ENCODE measurements at places on chromosomes 1 and 21.

GRCh38 chr1:25927521-25928265, 21.5 kb upstream of the STMN1 start:
- DNase-seq = no peak

GRCh38 chr21:45280178-45280821, 7.4 kb downstream of the POFUT2 start:
- no peak for DNase-seq

GRCh38 chr1:198597690-198598430, 41.0 kb upstream of the PTPRC start:
- DNase-seq = no peak

DNA sequence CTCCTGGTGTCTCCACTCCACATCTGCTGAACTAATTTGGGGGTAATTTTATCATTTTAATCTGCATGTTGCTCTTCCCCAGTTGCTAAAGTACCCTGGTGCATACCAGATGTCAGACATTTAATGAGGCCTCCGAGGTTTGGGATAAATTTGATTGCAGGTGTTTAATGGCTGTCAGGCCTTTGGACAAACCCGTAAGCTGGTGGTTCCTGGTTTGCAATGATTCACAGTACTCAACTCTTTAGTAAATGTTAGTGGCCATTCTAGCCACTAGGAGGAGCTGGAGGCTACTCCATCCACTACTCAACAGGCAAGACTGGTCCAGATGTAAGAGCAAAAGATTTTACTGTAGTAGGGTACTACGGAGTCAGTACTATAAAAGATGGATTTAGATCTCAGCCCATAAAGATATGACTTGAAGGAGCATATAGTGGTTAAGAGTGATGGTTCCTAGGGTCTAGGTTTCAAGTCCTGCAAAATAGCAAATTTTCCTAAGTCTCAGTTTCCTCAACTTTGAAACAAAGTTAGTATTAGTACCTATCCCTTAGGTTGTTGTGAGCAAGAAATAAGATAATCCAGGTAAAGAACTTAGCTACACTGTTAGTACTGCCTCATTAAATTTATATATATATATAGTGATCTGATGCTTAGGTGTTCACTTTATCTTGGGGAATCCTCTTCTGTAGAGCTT, 132.8 kb downstream of the SNX7 start:
- peak; percentile 55 for DNase-seq

GRCh38 chr1:197210426-197210825, 57.6 kb upstream of the CRB1 start:
- DNase-seq = no peak

DNA sequence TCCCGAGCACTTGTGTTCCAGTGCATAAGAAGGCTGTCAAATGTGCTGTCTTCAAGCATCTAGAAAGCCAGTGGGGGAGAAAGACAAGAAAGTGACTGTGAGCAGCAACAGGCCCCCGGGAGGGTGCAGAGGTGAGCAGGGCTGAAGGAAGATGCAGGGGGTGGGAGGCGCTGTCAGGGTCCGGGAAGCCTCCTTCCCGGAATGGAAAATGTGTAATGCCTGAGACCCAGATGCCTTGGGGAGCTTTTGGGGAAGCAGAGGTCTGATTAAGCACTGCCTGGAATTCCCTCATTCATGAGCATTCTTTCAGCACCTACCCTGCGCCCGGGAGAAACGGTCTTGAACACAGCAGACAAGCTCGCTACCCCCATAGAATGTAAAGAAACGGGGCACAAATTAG, 1.3 kb downstream of the NPHP4 start:
- DNase-seq = no peak

DNA sequence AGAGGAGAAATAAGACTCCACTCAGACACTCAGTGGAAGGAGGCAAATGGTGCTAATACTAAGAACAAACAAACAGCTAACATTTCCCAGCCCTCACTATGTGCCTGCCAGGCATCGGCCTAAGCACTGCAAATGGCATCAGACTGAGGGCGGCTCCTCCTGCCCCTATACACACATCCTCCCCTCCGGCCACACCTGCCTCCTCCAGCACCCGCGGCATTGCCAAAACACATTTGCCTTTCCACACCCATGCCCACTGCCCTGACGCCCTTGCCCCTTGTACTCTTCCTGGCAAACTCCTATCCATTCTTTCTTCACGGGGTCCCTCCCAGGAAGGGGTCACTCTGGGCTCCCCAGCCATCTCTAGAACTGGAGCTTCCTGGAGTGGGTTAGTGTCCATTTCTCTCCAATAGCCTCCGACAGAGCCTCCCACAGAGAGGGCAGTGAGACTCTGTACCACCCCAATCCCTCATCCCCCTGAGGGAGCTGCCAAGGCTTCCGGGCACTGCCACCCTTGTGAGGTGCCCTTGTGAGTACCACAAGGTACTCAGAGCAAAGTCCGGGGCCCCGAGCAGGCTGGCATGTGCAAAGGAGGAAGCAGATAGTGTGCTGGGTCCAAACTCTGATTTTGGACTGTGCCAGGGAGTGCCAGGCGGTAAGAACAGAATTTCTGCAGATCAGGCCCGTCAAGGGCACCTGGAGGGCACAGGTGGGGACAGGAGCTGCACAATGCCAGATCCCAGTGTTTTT, 959 bp downstream of the AKR7A3 start:
- no peak for DNase-seq

- DNase-seq = no peak
Observed at GRCh38 chr1:15400627-15401026, 9.1 kb upstream of the EFHD2 start.

- no peak for DNase-seq
Observed at GRCh38 chr1:172770071-172770470, 111.2 kb downstream of the FASLG start.

DNA sequence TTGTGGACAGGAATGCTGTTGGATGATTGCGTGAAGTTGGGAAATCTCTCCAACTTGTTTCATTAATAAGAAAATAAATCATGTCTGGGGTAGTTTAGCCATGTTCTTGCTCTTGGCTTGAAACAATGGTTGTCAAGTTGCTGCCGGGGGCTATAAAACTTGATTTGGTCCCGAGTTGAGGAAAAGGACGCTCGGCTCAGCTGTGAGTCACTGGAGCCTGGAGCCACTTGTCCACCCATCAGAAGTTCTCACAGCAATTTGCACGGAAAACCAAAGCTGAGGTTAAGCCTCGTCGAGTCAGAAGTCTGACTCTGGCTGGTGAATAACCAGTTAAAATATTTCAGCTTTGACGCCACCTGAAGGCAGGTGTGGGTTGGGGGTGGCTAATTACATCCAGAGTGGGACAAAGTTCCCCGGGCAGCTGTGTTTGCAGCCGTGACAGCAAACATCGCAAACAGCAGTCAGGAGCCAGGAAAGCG, 19.7 kb upstream of the RIPK4 start:
- no peak for DNase-seq

DNA sequence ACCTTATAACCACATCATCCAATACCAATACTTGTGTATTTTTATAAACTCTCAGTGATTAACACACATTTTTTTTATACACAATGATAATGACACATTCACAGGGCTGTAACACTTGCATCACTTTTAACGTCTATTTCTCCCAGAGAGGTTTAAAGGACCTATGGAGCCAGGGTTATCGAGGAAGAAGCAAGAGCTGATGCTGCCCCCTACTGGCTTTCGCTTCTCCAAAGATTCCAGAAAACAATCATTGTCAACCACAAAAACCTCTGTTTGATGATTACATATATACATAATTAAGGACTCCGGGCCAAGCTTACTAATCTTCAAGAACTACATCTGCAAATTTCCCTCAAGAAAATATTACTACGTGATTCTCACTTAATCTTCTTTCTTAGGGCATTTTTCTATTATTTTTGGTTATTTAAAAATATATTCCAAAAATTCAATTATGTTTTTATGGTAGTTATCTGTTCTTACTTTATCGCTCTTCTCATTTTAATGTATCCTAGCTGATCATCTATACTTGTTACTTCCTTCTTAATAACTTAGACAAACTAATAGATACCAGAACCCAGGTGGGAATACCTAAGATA, 214.5 kb downstream of the VAV3 start:
- peak; percentile 71 for DNase-seq

- DNase-seq = no peak
Observed at GRCh38 chr1:165153182-165153581, 203.3 kb downstream of the LMX1A start.

DNA sequence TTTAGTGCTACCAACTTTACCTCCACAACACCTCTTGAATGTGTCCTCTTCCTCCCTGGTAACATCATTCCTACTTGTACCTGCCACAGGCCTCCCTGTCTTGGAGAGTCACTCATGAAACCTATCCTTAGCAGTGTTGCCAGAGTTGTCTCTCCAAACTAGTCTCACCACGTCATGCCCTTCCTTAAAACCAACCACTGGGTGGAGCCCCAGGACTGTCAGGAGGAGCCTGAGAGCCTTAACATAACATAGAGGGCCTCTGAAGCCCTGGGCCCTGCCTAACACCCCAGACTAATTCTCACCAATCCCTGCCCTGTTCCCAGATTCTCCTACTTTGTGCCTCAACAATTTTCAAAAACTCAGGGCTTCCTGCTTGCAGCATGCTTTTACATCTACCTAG, 65.3 kb downstream of the ZNF697 start:
- peak; percentile 41 for DNase-seq

DNA sequence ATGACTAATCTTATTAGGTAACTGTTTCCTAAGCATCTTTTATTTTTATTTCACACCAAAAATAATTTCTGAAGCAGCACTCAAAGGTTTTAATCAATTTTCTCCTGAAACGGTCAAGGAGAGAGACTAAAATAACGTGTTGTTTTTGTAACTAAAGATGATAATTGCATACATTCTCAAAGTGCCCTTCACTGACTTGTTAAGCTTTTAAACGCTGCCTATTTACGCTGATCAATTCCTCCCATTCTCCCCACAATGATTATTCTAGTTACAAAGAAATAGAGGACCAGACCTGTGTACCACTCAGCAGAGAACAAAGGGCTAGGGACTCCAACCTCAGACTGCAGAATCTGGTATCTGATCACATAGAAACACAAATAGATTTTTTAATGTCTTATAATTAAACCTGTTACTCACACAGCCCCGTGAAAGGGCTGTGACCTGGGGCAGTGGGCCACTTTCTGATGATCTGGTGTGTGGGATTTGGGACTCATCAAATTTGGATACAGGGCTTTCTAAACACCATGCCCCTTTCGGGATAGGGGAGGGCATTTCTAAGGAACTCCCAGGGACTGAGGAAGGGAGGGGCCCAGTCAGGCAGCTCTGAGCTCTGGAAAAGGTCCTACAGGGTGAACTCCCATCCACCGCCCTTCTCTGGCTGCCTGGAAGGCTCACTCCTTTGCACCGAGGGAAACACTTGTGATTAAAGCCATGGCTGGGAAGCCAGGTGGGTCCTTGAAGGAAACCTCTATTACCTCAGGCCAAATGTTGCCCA, 65.2 kb downstream of the BCAR3 start:
- no peak for DNase-seq

- no peak for DNase-seq
Observed at GRCh38 chr1:1359664-1360468, 1.5 kb upstream of the MXRA8 start.

DNA sequence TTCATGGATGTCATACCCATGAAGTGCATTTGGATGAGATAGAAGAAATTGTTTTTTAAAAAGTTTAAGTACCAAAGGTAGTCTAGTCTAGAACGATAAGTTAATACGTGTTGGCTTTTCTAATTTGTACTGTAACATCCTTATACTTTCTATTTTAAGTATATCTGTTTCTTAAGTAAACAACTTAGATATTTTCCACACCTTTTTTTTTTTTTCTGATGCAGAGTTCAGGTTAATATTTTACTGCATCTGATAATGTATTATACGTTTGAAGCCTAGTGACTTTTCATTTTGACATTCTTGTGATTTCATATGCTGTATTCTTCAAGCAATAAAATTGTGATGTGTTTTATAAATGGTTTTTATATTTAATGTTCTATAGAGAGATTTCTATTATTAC, 16.5 kb downstream of the DR1 start:
- DNase-seq = no peak

DNA sequence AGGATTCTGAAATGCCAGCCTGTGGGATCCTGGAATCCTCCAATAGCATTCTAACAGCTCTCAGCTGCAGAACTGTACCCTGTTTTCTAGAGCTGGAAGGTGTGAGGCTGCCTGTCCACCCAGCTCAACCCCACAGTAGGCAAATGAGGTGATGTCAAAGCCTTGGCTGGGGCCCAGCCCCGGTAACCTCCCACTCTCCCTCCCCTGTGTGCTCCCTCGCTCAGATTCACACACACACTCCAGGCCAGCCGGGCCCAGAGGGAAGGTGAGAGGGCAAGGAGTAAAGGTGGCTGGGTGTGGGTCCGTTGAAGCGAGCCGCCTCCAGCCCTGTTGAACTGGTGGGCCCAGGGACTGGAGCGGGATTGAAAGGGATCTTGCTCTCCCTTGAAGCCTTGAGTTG, at the start of gene BSND:
BSND (plus strand) TSS at position 257 of the 400 bp plus-strand sequence. CDS start 254 bp downstream, outside the sequence.
- DNase-seq = no peak

- no peak for DNase-seq
Observed at GRCh38 chr1:21661886-21662285, 7.3 kb downstream of the RAP1GAP start.

GRCh38 chr1:25204797-25205480, 27.4 kb downstream of the SYF2 start:
- DNase-seq = peak; percentile 60

DNA sequence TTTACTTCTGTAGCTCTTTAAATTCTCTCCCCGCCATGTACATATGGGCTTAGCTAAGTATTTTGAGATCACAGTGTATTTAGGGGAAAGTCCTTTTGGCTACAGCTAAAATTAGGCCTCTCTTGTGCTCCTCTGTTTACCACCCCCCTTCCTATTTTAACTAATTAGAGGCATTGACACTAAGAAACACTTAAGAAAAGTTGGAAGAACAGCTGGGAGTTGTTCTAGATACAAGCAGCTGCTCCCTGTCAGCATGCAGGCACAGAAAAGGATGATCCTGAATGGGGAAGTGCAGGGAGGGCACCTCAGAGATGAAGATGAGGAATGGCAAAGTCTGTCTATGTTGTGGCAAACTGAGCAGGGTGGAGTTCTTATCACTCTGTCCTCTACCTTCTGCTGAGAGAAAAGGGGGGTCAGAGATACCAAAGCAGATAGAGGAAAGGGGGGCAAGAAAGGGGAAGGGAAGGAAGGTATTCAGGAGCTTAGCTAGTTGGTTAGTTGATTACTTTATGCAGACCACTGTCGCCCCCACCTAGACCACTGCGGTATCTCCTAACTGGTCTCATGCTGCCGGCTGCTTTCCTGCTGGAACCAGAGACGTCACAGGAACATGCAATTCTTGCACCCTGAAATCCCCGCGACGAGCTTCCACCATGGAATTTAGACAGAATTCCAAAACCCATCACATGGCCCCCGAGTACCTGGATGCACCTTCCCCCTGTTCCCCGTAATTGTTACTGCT, 82.4 kb upstream of the HOOK1 start:
- DNase-seq = no peak

GRCh38 chr1:167171286-167171929, 49.3 kb upstream of the POU2F1 start:
- no peak for DNase-seq

- peak; percentile 89 for DNase-seq
Observed at GRCh38 chr1:27662707-27663393, 9.1 kb downstream of the IFI6 start.

All from midbrain (tissue), 1 donor.